ENCODE measurements at places on chromosomes 5 and 9.

- DNase-seq = no peak
These were observed 698 bp upstream of the LCN2 start for GRCh38 chr9:128148509-128149000.

- no peak for DNase-seq
These were observed 626 bp downstream of the PSD2 start for GRCh38 chr5:139796061-139796806.

DNA sequence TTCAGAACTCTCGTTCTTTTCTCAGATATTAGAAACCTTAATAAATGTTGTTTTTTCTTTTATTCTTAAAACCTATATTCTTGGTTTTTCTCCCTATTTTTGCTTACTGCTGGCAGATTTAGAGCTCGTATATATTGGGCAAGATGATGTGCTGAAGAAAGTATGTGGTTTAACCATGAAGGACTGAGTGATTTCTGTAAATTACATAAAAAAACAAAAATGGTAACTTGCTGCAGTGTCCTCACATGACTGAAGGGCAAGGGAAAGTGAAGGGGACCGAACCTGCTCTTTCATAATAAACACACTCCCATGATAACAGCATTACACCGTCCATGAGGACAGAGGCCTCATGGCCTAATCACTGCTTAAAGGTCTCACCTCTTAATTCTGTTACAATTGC is 393.8 kb upstream of the ZNF608 start:
- no peak for DNase-seq

DNA sequence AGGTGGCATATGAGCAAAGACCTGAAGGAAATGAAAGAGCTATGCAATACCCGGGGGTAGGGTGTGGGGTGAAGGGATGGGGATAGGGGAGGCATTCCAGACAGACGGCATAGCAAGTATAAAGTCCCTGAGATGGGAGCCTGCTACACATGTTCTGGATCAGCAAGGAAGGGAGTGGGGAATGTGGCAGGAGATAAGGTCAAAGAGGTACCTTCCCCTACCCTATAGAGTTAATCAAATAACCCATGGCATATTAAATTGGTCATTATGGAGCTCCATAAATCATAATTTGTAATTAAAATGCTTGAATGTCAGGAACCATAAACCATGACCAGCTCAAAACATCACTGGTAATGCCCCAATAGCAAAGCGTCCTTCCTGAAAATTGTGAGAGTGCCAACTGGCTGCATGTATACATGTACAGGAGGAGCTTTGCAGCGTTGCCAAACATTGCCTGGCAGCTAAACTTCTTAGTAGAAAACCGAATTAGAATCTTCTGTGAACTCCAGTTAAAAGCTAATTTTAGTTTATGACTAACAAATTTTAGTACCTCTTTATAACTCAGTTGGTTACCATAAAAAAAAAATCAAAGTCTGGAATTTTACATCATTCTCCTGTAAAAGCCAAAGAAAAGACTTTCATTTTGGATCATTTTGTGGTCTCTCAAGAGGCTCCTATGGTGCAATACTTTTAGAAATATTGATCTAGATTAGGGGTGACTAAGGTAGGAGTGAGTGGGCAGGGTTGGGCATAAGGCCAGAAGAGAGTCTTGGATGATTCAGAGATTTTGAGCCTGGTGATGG is 4.7 kb downstream of the DNAI1 start:
- DNase-seq = no peak

GRCh38 chr5:20368571-20369517 is 380.8 kb upstream of the CDH18 start:
- DNase-seq = no peak

DNA sequence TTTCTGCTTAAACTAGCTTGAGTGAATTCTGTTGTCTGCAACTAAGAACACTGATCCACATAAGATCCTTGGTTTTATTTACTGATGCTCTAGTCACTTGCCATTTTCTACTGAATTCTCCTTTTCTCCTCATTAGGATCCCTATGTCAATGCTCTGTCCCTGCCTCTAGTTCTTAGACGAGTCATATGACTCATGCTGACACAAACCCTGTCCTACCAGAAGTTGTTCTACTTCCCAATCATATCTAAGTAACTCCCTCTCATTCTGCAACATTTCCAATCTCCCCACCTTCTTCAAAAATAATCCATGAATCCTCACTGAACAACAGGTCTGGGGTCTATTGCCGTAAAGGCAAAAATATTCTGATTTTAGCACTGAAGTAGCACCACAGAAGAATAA is 47.1 kb upstream of the DMRT1 start:
- DNase-seq = no peak

GRCh38 chr5:36685631-36686288 is 79.4 kb downstream of the SLC1A3 start:
- DNase-seq = no peak

DNA sequence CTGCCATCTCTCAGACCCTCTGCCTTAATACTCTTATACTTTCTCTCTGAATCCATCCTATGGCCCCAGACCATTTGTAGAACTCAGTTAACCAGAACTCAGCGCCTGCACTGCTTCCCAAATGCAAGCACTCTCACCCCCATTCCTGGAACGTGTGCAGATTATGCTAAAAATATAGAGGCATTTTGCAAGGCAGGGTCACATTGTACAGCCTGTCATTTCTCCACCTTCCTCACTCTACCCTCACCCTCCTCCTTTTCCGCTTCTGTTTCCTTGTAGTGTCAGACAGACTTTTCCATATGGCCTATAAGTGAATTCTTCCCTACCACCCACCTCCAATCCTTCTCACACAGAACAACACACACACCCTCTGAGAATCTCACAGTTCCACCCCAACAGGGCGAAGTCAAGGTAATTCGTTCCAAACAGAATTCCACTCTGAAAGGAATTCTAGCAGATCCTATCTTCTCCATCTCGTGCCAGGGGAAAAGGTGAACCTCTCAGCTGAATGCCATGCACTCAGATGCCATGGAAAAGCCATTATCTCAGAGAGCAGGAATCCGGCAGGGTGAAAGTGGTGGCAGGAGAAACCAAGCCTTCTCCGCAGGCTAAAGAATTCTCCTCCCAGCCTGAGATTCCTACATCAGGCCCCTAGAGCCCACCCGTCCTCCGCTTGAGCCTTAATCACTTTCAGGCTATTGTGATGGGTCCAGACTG is 25.3 kb downstream of the GGTA1 start:
- no peak for DNase-seq

GRCh38 chr5:113020461-113021273 is 44.1 kb downstream of the DCP2 start:
- no peak for DNase-seq

DNA sequence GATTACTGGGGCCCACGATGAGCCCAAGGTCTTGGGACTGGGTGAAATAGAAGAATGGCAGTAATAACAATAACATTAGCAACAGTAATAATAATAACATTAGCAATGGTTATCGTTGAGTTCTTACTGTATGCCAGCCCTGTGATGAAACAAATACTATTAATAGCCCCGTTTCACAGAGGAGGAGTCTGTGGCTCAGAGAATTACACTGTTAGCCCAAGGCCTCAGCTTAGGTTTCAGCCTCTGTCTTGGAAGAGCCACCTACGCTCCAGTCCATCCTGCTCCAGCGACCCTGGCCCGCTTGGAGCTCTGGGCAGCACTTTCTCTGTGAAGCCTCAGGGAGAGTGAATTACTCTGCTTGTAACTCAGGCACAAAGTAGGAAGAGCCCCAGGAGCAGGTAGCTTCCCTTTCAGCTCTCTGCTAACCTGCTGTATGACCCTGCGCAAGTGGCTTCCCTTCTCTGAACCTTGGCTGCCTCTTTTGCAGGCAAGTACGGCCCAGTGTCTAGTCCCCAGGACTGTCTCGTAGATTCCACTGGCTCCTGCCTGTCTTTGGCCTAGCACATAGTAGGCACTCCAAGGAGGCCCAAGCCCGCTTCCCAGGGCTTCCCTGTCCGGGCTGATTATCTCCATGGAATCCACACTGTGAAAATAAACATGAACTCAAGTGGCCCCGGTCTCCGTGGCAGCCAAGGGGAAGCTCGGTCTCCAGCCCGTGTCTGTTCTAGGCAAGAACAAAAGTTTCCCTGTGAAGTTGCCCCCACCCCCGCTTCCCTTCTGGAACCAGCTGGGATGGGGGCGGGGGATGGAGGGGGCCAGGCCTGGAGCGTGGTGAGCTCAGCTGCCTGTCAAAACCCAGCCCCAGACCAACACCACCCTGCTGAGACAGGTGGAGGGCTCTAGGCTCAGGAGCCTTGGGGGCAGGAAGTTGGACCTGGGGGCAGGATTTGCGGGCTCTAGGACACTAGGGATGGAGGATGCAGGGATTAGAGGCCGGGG is 26.2 kb upstream of the LMX1B start:
- DNase-seq = no peak

GRCh38 chr9:87567983-87568382 is 70.3 kb downstream of the DAPK1 start:
- no peak for DNase-seq

DNA sequence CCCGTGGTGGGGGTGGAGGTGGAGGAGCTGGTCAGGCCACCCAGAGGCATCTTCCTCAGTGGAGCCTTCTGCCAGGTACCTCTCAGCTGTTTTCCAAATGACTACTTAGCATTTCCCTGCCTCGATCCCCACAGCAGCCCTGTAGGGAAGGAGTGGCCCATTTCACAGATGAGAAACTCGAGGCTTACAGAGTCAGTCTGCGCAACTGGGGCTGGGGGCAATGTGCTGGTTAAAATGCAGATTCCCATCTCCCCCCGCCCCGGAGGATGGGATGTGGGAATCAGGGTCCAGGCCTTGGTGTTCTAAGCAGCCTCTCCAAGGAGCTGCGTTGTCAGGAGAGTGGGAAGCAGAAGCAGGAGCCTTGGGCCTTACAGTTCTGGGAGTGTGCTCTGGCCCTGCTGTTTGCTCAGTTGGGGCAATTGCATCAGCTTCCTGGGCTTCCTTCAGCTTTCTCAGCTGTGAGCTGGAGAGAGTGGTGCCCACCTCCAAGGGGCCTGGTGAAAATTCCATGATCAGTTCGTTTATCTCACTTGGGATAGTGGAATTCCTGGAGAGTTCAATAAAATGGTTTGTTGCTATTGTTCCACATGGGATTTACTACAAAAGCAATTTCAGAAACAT is 19.4 kb downstream of the ERGIC1 start:
- DNase-seq = no peak

GRCh38 chr9:23538067-23538402 is 288.0 kb downstream of the ELAVL2 start:
- peak; percentile 36 for DNase-seq
